ENCODE measurements at places on chromosomes 5 and 9.

GRCh38 chr9:132842124-132843044 lies 35.7 kb downstream of the AK8 start:
- no peak for DNase-seq

GRCh38 chr9:83406921-83407320 lies 131.3 kb downstream of the FRMD3 start:
- DNase-seq, result peak; percentile 68

DNA sequence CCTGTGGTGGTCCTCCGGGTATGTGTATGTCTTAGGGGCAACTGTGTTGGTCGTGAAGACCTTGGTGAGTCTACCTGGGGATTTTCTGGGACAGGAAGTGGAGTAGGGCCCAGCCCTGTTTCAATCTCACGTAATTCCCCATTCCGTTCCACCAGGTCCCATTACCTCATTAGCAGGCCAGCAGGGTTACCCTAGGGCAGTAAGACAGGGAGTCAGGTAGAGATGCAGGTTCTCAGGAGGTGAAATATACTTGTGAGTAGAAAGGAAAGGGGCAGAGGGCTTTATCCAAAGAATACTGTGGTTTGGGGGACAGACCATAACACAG lies 56.5 kb downstream of the MACROH2A1 start:
- no peak for DNase-seq

DNA sequence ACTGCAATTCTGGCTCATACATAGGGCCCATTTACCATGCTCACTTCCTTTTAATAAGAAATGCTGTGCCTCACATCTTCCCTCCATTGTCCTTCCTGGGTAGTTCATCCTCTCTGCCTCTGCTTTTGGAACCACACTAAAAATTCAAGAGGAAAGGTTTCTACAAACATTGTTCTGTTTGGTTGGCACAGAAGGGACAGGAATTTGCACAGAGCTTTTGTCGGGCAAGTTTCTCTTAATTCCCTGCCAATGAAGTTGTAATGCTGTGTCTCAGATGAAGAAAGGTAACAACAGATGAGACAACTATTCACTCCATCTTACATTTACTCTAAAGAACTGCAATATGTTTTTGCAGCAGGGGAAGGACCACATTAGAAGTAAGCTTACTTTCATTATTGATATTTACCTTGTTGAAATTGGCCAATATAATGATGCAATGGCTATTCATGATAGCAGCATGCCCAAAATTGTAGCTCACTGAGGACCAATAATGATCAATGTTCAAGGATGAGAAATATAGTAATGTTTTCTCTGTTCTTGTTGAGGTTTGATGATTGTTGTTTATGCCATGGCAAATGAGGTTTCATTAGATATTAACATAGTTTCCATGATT lies 82.5 kb upstream of the HMHB1 start:
- no peak for DNase-seq

- no peak for DNase-seq
Observed at GRCh38 chr9:4309806-4310205, 9.9 kb upstream of the GLIS3 start.
